GM23248 (cell line): ENCODE measurements at places on chromosomes 1 and 21.

GRCh38 chr1:240152611-240153297, 61.1 kb downstream of the FMN2 start:
- peak; percentile 84 for DNase-seq

- DNase-seq = peak; percentile 61
These were observed 122.1 kb upstream of the KAZN start for GRCh38 chr1:14476170-14476955.

GRCh38 chr1:34113362-34113761, 51.7 kb downstream of the CSMD2 start:
- DNase-seq = peak; percentile 28

DNA sequence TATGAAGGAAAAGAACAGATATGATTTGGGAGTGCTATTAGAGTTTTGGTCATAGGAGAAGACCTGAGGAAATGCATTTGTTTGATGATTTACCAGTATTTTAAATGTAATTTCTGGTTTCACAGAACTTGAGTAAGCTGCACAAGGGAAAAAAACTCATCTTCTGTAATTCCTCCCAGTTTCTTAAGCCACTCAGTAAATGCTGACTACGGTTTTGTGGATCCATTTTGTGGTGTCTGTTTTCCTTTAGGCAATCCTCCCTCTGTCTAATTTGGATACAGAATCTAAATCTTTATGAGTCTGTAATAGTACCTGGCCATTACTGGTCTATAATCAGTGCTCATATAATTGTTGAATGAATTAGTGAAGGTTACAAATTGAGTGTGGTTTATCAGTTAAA, 72.0 kb downstream of the OLFML2B start:
- no peak for DNase-seq

GRCh38 chr1:47388030-47388890, 27.8 kb upstream of the FOXE3 start:
- DNase-seq = peak; percentile 42

DNA sequence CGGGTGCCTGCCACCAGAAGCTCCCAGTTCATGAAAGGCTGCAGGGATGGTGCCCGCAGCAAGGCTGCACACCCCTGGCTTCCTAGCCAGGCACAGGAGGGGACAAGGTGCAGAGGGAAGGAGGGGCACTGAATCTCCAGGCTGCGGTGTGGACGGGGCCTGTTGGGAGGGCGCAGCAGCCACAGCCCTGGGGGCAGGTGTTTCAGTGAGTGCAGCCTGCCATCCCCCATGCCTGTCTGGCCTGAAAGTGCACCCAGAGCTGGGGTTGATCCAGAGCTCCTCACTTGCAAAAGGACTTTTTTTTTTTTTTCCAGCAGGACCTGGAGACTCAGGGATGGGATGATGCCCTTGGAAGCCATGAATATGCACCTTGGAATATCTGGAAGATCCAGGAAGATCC, 153.7 kb upstream of the C1orf174 start:
- no peak for DNase-seq

DNA sequence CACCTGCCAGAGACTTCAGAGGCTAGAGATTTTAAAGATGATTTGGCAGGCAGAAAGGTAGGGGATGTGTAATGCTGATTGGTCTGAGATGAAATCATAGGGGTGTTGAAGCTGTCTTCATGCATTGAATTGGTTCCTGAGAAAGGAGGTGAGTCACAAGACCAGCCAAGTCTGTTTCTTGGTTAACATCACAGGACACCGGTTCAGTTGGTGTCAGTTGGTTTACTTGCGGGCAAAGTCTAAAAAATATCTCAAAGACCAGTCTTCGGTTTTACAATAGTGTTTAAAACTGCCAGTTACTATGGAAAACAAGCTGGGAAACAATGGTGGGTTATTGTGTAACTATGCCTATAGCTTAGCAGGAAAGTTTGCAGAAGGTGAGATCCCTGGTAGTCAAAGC, 305.9 kb downstream of the BARHL2 start:
- no peak for DNase-seq

DNA sequence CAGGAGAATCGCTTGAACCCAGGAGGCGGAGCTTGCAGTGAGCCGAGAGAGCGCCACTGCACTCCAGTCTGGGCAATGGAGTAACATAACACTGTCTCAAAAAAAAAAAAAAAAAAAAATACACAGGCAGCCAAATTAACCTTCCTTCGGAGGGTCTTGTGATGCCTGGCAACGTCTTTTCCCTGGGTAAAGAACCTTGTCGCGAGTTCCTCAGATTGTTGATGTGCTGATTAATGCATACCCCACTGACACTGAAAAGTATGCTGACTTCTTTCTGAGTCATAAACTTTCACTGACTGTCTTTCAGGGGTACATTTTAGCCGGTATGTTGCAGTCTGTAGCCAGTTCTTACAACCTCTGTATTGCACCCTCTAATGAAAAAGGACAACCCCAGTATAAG, 95.1 kb upstream of the SOD1 start:
- DNase-seq = no peak

GRCh38 chr1:234315091-234315541, 58.1 kb upstream of the COA6 start:
- peak; percentile 79 for DNase-seq
